CD8-positive, alpha-beta memory T cell (primary cell): ENCODE measurements at places on chromosomes 5 and 9. TPM values are rescaled to one million over a fixed set of nuclear protein-coding genes. Genes with fewer than 3 reads are reported as not detected.

Gene CAMK2A
- not detected for polyA plus RNA-seq

Gene ELOVL7
- not detected for polyA plus RNA-seq

Gene LRRC19
- 0.10 TPM for polyA plus RNA-seq

Gene NUTM2G
- polyA plus RNA-seq: 0.14 TPM

Gene PRRX2
- not detected for polyA plus RNA-seq

Gene F2RL1
- polyA plus RNA-seq: 4.8 TPM

Gene PCDHB4
- polyA plus RNA-seq: not detected

Gene SLC25A51
- 12.9 TPM for polyA plus RNA-seq

Gene P4HA2
- not detected for polyA plus RNA-seq

Gene LCN9
- polyA plus RNA-seq: not detected

Gene PRLR
- polyA plus RNA-seq: not detected
